ENCODE measurements at places on chromosomes 2 and 18.

- DNase-seq: peak; percentile 64
These were observed 19.1 kb upstream of the SLC20A1 start for GRCh38 chr2:112626604-112627059.

GRCh38 chr18:12841070-12841469 is 43.0 kb downstream of the PTPN2 start:
- DNase-seq: peak; percentile 33

- DNase-seq: no peak
These were observed 47.0 kb upstream of the AP1S3 start for GRCh38 chr2:223884399-223884798.

GRCh38 chr2:105665480-105665879 is 79.2 kb upstream of the NCK2 start:
- DNase-seq: no peak

- DNase-seq: no peak
These were observed 83.2 kb upstream of the EPHA4 start for GRCh38 chr2:221655300-221655699.

GRCh38 chr2:138312061-138312460 is 189.5 kb upstream of the SPOPL start:
- DNase-seq: no peak

- DNase-seq: no peak
These were observed 62.0 kb downstream of the TPGS2 start for GRCh38 chr18:36766836-36767235.

DNA sequence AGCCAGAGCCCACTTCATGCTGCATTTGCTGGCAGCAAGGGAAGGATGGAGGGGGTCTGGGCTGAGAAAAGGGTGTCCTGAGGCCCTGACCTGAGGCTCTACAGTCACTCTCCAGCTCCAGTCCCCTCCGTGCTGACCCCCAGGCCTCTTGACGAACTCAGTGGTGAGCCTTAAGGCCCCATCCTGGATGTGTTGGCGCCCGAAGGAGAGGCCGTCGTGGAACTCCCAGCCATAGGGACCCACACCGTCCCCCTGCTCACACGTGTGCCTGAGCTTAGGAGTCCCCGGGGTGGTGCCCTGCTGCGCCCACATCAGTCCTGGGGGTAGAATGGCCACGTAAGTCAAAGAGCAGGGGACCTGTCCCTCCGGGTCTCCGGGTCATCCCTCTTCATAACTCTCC is 776 bp downstream of the MOGS start:
- no peak for DNase-seq

DNA sequence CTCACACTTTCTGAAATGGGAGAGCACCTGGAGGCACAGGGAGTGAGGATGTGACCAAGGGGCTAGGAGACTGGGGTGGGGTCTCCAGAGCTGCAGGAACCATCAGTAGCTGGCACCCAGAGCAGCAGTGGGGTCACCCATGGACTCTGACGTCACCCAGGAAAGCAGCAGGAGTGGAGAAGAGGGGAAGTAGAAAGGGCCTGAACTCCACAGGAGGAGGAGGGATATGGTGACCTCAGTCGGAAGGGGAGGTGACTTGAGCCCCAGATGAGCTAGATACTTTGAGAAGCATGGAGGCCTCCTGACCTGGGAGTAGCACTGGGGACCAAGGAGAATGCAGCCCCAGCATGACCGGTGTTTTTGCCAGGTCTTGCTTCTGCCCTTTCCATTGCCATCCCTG is 8.8 kb downstream of the NMUR1 start:
- DNase-seq: no peak

DNA sequence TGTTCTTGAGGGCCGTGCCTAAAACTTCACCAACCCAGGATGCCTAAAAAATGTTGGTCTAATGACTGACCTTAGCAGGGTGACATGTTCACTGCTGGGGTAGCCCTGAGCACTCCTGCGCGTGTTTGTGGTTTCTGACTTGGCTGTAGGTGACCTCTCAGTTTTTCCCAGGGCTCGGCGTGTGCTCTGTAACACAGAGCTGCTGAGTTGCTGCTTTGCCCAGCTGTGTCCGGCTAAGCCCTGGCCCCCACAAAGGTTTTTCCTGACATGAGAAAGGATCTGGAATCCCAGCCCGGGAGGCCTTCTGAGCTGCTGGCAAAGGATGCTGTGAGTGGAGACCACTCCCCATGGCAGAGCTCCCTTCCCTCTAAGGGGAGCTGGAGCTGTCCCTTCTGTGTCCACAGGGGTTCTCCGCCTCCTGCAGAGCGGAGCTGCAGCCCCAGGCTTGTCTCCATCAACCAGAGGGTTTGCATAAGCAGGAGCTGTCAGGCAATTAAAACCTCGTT is 52.7 kb downstream of the CRIM1 start:
- DNase-seq: no peak

DNA sequence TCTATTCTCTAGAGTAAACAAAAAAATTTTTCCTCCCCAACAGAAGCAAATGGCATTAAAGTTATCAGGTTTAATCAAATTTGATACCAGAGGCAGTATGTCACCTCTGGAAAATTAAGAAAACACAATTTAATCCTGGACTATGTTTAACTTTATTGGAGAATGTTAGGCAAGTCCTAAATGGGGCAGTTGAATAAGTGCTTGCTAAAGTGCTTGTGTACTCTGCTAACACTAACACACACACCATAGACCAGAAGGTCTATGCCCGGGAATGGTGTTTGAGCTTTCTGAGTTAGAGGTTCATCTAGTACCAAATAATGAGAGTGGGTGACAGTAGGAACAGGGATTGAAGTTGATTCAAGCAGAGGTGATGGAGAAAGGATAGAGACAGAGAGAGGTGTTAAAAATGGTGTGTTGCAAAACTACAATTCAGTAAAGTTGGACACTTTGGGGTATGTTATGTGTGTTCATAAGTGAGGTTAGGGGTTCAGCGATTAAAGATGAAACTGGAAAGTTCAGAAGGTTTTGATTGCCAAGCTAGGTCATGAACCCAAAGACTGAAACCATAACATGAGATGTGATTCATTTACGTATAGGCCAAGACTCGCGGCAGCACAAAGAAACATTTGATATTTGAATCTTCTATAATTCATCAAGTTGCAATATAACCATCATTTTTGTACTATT is 40.5 kb upstream of the PEX13 start:
- no peak for DNase-seq

DNA sequence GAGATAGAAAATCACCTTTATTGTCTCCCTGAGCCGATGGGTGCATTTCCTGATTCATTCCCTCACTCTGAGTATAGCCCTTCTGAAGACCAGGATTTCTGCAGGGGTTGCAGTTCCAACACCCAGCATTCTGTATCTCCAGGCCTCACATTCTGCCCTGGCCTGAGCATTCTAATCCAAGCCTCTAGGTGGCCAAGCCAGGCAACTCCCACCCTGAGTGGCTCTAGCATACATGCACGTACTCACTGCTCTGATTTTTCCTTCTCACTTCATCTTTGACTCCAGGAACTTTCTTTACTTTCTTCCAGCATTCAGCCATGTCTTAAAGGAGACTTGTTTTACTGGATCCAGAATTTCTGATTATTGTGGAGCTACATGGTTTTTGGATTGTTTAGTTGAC is 100.7 kb upstream of the STK39 start:
- peak; percentile 49 for DNase-seq

DNA sequence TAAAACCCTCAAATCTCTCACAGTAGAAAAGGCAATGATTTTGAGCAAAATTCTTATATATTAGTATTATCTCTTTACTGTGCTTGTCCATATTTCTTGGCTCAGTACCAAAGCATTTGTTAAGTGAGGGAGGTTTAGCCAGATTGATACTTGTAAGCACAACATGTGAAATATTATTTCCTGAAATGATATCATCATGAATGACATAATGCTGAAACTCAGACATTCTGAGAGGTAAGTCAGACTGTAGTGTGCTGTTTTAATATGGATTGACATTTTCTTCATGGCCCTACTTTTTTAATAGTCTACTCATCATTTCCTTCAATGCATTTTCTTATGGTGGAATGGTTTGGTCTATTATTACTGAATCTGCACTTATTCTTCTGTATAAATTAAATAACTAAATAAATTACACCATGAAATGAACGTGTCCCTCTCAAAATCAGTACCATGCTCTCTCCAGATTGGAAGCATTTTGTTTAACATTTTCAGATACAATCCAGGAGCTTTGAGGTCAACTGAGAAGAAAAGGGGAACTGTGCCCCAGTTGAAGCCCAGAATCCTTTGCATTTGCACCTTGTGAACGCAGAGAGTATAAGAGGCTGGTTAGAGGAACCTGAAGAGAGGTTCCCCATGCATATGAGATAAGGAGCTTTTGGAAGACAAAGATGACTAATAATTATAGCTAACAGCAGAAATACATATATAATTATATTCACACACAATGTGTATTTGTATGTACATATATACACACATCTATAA is 50.1 kb upstream of the CRACDL start:
- DNase-seq: no peak

DNA sequence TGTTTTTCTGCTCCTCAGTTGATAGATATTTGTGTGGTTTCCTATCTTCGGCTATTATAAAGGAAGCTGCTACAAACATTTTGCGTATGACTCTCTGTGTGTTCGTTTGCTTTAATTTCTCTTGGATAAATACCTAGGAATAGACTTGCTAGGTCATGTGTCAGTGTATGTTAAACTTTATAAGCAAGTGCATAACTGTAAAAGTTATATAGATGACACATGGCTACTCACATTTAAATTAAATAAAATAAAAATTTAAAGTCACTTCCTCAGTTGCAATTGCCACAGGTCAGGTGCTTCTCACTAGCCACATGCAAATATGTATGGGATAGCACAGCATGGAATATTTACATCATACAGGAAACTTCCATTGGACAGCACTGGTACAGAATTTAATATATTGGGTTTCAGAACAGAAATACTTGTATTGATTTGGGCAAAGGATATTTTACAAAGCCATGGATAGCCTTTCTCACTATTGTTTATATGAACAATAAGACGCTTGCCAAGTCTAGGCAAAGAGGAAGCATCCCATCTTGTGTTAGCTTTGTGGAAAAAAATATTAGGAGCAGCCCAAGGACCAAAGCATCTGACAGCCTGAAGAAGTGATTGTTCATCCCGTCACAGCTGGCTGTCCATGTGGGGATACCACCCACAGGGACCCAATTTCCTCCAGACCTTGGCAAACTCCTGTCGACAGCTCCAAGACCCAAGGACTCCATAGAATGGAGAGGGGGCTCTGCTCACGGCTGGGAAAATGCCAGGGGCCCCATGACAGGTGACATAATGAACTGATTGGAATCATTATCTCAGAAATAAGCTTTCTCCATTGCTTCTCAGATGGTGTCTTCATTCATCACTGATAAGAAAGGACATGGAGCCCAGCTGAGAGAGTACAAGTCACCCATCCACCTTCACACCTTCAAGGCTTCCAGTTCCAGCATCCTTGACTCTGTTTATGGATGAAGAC is 196.7 kb downstream of the SH3BP4 start:
- DNase-seq: no peak

DNA sequence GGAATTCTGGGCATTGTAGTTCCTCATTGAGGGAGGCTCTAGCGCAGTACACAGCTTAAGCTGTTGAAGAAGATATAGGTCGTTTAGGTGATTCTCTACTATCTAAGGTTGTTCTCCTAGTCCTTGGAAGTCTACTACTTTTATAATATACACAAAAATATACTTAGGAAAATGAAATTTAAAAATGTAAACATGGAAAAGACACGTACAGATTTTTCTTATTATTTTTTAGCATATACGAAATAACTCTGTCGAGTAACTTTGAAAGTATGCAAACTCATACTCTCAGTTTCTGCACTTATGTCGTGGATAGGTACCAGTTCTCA is 272 bp upstream of the FASTKD1 start:
- DNase-seq: no peak

DNA sequence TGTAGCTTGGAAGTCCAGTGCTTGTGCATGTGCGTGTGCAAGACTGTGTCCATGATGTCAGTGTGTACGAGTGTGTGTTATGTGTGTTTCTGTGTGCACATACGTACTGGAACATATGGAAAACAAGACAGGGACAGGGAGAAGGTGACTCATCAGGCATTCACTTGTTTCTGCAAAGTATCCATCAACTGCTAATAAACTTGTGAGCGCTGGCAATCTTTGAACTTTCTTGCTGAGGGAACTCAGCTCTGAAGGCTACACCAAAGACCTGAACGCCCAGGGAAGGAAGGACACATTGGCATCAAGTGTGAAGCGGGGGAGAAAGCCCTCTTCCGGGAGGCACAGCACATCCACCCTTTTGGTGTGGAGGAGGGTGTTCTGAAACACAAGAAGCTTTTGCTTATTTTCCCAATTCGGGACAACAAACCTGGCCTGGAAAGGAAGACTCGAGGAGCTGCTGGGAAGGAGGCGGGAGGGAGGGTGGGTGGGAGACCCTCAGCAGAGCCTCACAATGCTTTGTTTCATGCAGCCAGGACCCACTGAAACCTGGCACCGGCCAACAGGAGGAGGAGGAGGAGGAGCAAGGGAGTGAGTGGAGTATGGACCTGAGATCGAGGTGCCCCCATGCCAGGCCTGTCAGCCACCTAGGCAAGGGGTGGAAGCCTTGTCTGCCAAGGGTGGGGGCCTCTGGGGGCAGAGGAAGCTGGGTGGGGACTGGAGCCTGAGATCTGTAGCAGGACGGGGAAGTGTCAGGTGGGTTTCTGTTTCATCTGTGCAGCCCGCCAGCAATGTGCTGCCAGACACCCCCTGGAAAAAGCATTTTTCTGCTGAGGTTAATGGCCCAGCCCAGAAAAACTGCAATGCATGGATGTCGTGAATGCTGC is 26.8 kb downstream of the SMAD7 start:
- no peak for DNase-seq

GRCh38 chr2:73852020-73852419 is 23.3 kb downstream of the STAMBP start:
- DNase-seq: peak; percentile 40

GRCh38 chr2:240229603-240230235 is 89.3 kb upstream of the OTOS start:
- DNase-seq: no peak

- no peak for DNase-seq
These were observed 826.3 kb upstream of the SALL3 start for GRCh38 chr18:78153362-78153761.

GRCh38 chr2:175698061-175698460 is 304.0 kb downstream of the LNPK start:
- no peak for DNase-seq

DNA sequence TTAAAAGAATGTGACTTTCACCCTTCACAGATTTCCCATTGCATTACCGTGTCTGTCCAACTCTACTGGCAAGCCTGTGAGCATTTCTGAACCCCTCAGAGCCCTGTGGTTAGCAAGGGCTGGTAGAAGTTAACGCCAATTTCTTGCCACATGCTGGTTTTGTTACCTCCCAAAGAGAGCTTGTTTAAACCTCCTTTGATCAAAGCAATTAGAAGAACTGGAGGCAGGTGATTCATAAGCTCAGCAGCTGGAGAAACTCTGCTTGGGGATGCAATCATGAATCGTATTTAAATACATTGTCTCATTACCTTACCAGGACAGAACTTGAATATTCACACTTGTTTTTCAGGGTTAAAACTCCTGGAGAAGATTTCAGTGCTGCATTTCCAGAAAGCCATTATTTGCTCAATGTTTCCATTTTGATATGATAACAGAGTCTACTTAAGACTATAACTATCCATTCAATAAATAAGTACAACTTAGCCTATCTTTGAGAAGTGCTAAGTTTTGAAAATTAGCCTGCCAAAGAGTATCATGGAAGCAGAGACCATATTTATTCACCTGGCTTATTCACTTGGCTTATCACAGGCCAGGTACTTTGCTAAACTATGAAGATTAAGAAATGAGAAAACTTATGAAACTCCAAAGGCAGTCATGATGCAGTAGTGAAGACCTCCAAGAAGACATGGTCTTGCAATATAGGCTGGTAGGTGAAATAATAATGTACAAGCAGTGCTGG is 292.8 kb downstream of the INSIG2 start:
- no peak for DNase-seq

GRCh38 chr2:72155737-72156136 is 8.1 kb upstream of the CYP26B1 start:
- DNase-seq: no peak

GRCh38 chr18:78892177-78892576 is 87.4 kb upstream of the SALL3 start:
- no peak for DNase-seq
